ENCODE measurements at places on chromosomes 7 and 10.

DNA sequence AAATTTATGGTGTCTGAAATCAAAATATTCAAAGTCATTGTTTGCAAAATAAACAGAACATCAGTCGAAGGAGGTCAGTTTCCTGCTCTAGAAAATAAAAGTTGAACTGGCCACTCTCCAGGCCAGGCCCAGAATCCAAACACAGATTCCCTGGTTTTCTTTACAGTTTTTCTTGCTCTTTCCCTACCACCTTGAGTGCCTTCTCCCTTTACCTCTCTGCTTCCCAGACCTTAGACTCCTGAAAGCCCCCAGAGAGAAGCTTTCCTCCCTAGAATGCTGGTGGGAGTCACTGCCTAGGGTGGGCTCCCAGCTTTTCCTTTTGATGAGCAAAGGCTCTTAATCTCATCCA lies 6.1 kb downstream of the DNTT start:
- DNase-seq, result no peak

- no peak for DNase-seq
Measured at GRCh38 chr7:32539919-32540531, 44.7 kb downstream of the AVL9 start.

DNA sequence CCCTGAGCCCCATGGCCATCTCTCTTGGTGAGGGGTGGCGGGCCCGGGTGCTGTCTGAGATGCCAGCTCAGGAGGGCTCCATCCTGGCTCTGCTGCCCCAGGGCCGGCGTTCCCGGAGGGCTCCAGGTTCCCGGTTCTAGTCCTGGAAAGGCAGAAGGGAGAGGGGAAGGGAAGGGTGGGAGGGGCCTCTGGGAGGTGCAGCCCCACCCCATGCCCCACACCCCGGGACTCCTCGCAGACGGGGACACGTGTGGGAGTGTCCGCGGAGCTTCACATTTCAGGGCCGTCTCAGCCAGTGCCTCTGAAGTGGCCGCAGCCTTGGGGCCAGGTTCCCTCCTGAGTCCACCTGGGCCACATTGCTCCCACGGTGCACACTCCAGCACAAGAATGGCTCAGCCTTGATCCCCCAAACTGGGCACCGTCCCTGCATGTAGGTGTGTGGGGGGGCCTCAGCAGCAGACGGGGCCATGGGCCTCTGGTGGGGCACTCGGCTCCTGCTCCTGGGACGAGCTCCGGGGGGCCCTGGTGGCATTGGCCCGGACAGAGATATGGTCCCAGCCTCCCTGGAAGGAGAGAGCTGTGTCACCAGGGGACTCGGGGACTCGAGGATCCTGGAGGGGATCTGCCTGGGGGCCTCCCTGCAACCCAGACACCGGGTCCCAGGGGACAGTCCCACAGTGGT lies 5.8 kb downstream of the BHLHA15 start:
- no peak for DNase-seq

DNA sequence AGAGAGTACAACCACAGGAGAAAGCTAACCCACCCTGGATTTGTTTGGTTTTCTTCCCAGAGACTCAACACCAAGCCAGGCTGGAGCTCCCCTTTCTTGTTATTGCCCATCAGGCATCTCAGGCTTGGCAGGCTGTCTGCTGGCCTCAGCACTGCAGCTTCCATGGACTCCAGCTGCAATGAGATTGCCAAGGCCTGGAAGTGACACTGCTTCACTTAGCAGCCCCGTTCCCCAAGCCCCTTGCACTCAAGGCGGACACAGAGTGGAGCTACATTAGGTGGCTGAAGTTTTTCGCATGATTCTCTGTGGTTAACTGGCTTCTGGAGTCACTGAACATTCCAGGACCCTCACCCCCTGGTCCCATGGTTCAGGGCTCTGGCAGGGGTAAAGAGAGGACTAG lies 163.1 kb upstream of the GDF10 start:
- DNase-seq, result no peak

DNA sequence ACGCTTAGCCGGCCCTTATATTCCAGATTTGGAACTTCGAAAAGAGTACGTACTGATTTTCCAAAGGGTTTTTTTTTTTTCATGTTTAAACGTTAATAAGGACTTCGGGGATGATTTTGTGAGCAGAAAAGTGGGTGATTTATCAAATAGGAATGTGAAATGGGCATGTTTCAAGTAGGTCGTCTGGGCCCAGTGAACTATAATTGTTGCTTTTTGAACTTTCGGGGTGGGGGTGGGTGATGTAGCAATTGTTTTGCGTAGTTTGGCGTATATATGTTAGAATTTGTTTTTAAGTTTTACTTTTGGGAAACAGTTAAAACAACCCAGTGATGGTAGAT lies 299 bp upstream of the PBLD start:
- no peak for DNase-seq

DNA sequence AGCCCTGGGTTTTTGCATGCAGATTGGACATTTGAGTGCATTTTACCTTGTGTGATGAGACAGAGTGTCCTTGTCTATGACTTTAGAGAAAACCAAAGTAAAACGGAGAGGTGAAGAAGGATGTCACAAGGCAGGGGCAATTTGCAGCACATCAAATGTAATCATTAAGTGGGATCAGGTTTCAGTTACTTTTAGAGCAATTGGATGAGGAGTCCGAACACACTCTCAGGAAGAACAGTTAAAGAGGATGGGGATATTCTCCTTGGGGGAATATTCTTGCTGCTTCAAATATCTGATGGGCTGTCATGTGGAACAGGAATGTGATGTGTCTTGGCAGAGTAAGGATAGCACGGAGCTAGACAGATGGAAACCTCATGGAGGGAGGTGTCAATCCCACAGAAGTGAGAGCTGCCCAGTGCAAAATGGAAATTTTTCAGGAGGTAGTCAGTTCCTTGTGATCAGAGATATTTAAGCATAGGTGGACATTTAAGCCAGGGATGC lies 757 bp downstream of the RAB19 start:
- DNase-seq, result no peak

- no peak for DNase-seq
Measured at GRCh38 chr7:93178213-93178612, 30.0 kb upstream of the SAMD9L start.

GRCh38 chr7:129825209-129825970 lies 127.4 kb downstream of the UBE2H start:
- peak; percentile 73 for DNase-seq

- DNase-seq, result no peak
Measured at GRCh38 chr10:114680543-114681117, 22.6 kb upstream of the ABLIM1 start.

- no peak for DNase-seq
Measured at GRCh38 chr10:116133634-116134033, 139.4 kb downstream of the GFRA1 start.

DNA sequence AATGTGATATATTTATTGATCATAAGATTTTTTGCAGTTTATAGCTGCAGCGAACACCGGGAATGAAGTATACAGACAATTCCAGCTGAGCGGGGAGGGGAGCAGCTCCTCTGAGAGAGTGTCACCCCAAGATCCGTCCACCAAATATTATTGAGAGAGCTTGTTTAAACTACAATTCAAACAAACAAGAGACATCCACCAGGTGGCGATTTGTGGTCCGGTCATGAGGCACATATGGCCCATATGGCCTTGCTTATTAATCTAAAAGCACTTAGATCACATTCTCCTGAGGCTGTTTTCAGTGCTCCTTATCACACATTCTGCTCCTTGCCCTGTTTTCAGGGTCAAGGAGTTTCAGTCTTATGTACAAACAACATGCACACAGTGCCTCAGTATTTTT lies 83.1 kb downstream of the THSD7A start:
- no peak for DNase-seq

GRCh38 chr7:73539709-73540108 lies 17.6 kb upstream of the BAZ1B start:
- DNase-seq, result no peak

DNA sequence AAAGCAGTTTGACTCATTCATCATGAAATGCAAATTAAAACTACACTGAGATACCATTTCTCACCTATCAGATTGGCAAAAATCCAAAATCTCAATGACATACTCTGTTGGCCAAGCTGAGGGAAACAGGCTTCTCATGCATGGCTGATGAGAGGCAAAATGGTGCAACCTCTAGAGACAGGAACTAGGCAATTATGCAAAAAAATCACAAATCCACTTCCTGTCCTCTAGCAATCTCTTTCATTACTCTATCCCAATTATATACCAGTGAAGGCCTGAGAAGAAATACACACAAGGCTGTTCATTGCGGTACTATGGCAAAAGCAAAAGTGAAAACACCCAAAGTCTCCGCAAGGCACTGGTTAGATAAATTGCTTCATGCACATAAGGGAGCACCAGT lies 25.9 kb upstream of the PTPRN2 start:
- DNase-seq, result no peak

GRCh38 chr10:112389271-112389822 lies 15.4 kb downstream of the ACSL5 start:
- no peak for DNase-seq

DNA sequence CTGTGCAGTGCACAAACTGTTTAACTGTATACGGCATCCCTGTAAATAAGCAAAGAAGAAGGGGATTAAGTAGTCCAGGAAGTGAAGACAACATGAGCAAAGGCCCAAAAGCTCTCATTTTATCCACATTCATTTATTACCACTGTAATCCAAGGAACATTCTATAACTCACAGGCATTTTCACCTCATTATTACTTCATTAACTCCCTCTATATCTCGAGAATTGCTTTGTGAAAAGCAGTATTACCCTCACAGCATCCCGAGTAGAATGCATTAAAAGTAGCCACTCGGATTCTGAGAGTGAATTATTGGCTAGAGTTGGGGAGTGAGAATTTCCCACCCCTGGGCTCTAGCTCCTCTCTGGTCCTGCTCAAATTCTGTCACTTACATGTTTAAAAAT lies 51.0 kb upstream of the CHCHD3 start:
- DNase-seq, result no peak
